ENCODE measurements at places on chromosomes 4 and X. TPM values are rescaled to one million over a fixed set of nuclear protein-coding genes. Genes with fewer than 3 reads are reported as not detected.

Gene RHOXF2
- total RNA-seq = not detected

Gene MAOA
- 13.2 TPM for total RNA-seq

Gene FAT1
- total RNA-seq = 38.2 TPM

Gene MCF2
- not detected for total RNA-seq

Gene JCHAIN
- total RNA-seq = 7.1 TPM

Gene NPY2R
- 0.62 TPM for total RNA-seq

DNA sequence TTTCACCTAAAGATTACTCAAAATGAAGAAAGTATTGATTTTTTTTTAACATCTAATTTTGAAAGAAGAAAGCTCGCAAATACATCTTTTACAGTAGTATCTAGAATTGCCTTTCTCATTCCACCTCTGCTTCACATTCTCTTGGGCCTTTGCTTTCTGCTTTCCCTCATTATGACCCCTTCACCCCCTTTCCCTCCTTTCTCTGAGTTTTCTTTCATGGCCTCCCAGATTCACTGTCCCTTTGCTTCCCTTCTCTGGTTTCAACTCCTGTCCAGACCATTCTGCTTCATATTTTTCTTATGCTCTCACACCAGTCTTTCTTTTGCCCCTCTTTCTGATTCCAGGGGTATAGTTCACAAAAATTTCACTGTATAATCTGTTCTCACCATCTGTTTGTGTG is 29.0 kb downstream of the ADH5 start:
- H3K27ac ChIP-seq = no peak overlapping the region
- no peak overlapping the region for H3K4me3 ChIP-seq
- H3K27me3 ChIP-seq = no peaks in the 10 kb centered on the region
- no peaks in the 10 kb centered on the region for H3K36me3 ChIP-seq

DNA sequence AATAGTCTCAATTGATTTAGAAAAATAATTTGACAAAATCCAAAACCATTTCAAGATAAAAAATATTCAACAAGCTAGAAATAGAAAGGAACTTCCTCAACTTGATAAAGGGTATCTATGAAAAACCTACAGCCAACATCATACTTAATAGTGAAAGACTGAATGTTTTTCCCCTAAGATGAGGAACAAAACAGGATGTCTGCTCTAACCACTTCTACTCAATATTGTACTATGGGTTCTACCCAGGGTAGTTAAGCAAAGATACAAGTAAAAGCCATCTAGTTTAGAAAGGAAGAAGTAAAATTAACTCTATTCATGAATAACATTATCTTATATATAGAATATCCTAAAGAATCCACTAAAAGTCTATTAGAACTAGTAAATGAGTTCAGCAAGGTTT is 21.5 kb upstream of the SYTL5 start:
- no peaks in the 10 kb centered on the region for H3K36me3 ChIP-seq
- no peak overlapping the region for H3K4me3 ChIP-seq
- no peak overlapping the region for H3K27ac ChIP-seq
- H3K4me1 ChIP-seq = no peaks in the 10 kb centered on the region
- no peak for DNase-seq

DNA sequence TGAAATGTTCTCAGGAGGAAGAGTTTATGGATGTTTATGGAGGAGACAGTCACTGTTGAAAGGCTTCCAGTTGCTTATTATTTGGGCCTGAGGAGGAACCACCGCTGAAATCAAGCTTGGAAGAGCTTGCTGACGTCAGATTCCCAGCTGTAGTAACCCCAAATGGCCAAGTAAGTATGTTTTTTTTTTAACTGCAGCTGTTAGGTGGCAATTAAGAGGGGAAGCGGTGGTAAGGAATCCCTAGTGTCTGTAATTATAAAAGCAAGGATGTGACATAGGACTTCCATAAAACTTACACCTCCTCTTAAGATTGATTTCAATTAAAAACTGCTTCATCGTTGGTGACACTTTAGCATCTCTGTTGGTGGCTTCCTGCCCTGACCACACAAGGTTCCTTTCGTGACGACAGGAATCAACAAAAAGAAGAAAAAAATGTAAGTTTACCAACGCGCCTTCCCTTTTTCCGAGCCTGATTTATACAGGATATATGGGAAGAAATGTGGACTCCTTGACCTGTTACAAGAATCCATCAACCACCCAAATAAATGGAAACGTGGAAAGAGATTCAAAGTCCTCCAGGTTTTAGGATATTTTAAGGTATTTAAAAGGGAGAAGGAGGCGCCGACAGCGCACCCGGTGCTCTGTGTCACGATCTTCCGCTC is 884 bp downstream of the RELL1 start:
- peak overlapping the region; percentile 51 for H3K4me3 ChIP-seq
- H3K4me1 ChIP-seq = peaks cover 7% of the 10 kb centered on the region
- H3K36me3 ChIP-seq = no peaks in the 10 kb centered on the region

DNA sequence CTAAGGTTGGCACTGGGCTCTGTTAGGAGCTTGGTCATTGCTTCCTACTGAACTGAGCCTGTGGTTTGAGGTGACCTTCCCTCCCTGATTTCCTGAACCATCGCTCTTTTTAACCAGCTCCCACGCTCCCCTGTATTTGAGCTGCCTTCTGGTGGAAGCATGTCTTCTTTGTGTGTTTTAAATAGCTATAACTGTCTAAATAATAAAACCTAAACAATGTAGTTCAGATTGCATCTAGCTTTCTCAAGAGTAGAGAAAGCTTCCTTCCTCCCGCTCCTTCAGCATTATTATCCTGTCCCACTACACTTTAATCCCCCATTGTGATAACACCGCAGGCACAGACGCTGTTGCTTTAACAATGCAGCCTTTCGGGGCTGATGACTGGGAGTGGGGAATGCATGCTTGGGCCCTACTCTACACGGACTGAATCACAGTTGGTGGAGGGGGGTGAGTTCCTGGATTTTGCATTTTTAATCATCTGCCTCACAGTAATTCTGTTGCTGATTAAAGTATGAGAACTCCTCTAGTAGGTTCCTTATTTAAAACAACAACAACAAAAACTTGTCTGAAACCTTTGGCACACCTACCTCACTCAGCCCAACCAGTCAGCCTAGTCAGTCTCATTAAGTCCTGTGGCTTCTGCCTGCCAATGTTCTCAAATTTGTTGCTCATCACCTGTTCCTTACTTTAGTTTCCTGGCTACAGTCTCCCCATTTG is 6.6 kb downstream of the SMS start:
- peak overlapping the region; percentile 41 for H3K27ac ChIP-seq
- no peaks in the 10 kb centered on the region for H3K27me3 ChIP-seq
- no peak for DNase-seq
- H3K4me1 ChIP-seq = no peaks in the 10 kb centered on the region
- no peaks in the 10 kb centered on the region for H3K36me3 ChIP-seq

DNA sequence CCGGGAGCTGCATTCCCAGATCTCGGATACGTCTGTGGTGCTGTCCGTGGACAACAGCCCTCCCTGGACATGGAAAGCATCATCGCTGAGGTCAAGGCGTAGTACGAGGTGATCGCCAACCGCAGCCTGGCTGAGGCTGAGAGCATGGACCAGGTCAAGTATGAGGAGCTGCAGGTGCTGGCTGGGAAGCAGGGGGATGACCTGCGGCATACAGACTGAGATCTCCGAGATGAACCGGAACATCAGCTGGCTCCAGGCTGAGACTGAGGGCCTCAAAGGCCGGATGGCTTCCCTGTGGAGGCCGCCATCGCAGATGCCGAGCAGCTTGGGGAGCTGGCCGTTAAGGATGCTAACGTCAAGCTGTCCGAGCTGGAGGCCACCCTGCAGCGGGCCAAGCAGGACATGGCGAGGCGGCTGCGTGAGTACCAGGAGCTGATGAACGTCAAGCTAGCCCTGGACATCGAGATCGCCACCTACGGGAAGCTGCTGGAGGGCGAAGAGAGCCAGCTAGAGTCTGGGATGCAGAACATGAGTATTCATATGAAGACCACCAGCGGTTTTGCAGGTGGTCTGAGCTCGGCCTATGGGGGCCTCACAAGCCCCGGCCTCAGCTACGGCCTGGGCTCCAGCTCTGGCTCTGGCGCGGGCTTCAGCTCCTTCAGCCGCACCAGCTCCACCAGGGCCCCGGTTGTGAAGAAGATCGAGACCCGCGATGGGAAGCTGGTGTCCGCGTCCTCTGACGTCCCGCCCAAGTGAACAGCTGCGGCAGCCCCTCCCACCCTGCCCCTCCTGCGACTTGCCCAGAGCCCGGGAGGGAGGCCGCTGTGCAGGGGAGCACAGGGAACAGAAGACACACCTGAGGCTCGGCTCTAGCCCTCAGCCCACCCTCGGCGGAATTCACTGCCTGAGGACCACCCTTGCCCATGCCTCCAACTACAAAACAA is 29.4 kb upstream of the GABRA3 start:
- no peaks in the 10 kb centered on the region for H3K4me1 ChIP-seq
- no peak overlapping the region for H3K4me3 ChIP-seq
- H3K27me3 ChIP-seq = no peaks in the 10 kb centered on the region
- DNase-seq = no peak

DNA sequence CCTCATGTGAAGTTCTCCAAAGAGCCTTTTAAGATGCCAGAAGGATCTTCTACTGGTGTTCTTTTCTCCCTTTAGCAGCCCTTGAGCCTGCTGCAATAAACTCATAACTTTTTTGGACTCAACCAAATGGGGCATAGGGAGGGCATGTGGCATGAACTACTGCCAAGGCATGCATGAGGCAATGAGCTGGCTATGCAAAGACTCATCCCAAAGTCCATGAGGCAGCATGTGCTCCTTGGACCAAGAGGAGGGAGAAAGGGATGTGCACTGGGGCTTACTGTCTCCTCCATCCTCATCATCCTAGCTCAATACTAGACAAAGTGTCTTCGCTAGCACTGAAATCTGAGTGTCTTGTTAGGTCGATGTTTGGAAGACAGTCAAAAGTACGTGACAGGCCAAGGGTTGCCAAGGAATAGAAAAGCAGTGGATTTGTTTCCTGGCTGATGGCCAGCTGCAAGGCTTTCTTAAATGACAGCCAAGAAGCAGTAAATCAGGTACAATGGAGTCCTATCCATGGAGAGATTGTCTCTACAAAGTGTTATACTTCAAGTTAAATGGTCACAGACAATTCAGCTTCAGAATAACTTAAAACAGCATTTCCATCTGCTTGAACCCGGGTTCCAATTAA is 44.5 kb upstream of the ATXN3L start:
- no peak for DNase-seq
- no peaks in the 10 kb centered on the region for H3K27me3 ChIP-seq
- no peaks in the 10 kb centered on the region for H3K4me1 ChIP-seq
- no peak overlapping the region for H3K27ac ChIP-seq

- peak; percentile 61 for DNase-seq
- no peaks in the 10 kb centered on the region for H3K27me3 ChIP-seq
- no peaks in the 10 kb centered on the region for H3K4me1 ChIP-seq
- H3K4me3 ChIP-seq = no peak overlapping the region
Measured at GRCh38 chrX:16839852-16840460, 30.2 kb downstream of the RBBP7 start.

- no peaks in the 10 kb centered on the region for H3K27me3 ChIP-seq
- no peak overlapping the region for H3K4me3 ChIP-seq
- no peak for DNase-seq
- H3K27ac ChIP-seq = no peak overlapping the region
- no peaks in the 10 kb centered on the region for H3K4me1 ChIP-seq
Measured at GRCh38 chr4:59039046-59039445, 1928.9 kb upstream of the IGFBP7 start.

DNA sequence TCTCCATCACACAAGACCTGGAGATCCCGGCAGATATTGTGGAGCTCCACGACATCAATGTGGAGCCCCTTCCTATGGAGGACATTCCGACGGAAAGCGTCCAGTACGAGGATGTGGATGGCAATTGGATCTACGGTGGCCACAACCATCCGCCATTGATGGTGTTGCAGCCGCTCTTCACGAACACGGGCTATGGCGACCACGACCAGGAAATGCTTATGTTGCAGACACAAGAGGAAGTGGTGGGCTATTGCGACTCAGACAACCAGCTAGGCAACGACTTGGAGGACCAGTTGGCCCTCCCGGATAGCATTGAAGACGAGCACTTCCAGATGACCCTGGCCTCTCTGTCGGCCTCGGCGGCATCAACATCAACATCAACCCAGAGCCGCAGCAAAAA is 717 bp downstream of the YY2 start:
- H3K27ac ChIP-seq = no peak overlapping the region
- H3K27me3 ChIP-seq = no peaks in the 10 kb centered on the region
- H3K4me3 ChIP-seq = no peak overlapping the region
- no peaks in the 10 kb centered on the region for H3K4me1 ChIP-seq

GRCh38 chr4:136113921-136114320 is 1418.4 kb downstream of the PCDH18 start:
- no peak overlapping the region for H3K4me3 ChIP-seq
- H3K27ac ChIP-seq = no peak overlapping the region
- H3K36me3 ChIP-seq = no peaks in the 10 kb centered on the region
- H3K4me1 ChIP-seq = no peaks in the 10 kb centered on the region
- H3K27me3 ChIP-seq = no peaks in the 10 kb centered on the region

GRCh38 chr4:140742838-140743193 is 13.4 kb downstream of the TBC1D9 start:
- no peaks in the 10 kb centered on the region for H3K36me3 ChIP-seq
- DNase-seq = no peak
